Astrocyte of the cerebellum (primary cell): ENCODE measurements at places on chromosomes 3 and 15.
A peak's percentile ranks its signal among the peaks of the same experiment; 100 is the strongest.

- peak; percentile 79 for DNase-seq
Observed at GRCh38 chr3:16349986-16350596, 85.1 kb downstream of the OXNAD1 start.

DNA sequence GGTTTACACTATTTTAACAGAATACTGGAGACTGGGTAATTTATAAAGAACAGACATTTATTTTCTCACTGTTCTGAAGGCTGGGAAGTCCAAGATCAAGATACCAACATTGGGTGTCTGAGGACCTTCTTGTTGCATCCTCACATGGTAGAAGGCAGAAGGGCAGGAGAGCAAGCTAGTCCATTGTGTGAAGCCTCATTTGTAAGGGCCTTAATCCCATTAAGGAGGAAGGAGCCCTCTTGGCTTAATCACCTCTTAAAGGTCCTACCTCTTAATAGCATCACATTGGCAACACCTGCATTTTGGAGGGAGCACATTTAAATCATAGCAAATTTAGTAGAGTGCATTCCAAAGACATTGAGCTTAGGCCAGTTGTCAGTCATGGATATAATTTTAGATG, 26.2 kb downstream of the UBE2Q2 start:
- DNase-seq, result no peak

DNA sequence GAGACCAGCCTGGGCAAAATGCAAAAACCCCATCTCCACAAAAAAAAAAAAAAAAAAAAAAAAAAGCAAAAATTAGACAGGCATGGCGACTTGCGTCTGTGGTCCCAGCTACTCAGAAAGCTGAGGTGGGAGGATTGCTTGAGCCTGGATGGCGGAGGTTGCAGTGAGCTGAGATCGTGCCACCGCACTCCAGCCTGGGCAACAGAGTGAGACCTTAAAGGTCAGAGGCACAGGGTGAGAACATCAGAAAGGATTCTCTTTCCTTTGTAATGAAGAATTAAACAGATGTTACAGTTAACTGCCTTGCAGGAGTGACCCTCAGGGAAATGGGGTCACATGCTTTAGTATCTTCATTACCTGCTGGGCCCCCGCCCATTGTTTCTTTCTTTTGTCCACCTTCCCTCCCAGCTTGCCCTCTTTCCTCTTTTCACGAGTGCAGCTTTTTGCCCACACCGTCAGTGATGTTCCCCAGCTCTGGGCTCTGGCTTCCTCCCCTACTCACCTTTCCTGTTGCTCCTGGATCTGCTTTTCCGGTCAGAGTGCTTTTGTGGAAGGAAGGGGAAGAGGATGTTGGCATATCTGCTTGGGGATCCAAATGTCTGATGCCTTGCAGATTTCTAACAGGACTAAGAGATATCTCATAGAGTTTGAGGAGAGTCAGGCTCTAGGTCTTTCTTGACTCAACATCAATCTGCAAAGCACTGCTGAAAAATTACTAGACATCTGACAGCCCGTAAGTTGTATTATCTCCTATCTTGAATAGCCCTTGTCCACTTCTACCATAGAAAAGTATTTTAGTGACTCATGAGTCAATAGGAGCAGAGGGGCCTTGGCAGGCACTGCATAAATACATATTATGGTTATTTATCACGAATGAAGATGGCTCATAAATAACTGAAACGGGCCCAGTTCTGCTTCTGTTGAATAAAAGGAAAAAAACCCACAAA, 35.6 kb upstream of the NDUFB4 start:
- no peak for DNase-seq

DNA sequence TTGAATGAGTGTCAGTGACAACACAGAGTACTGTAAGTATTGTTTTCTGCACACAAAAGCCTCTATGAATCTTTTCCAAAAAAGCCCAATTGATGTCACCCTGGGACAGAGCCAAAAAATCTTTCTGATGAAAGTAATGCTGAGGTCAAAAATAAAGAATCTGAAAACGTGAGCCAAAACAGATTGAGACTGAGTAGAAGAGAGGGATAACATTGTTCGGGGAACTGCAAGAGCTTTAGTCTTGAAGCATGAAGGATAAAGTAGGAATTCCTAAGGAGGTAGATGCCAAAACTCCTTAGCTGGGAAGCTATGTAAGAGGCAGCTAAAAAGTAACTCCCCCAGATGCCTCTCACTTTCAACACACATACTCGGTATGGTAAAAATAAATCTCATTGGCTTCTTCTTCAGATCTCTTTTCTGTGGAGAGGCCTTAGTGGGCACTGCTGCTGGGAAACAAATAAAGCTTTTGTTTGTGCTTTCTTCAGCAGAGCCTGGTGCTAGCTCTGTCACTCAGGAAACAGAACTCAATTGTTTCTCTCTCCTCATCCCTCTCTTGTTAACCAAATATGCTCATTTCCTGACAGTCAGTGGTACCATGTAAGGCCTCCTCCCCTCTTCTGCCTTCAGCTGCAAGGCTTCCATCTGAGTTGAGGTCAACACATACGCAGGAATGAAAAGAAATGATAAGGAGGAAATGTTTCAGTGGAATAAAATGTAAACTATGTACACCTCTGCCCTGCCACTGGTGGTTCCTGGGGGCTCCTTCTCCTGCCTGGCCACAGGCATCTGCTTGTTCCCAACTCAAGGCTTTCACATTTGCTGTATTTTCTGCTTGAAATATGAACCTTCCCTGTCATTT, 58.1 kb downstream of the CD200 start:
- peak; percentile 92 for DNase-seq

- peak; percentile 71 for DNase-seq
Observed at GRCh38 chr3:150348500-150348899, 59.6 kb upstream of the TSC22D2 start.

GRCh38 chr15:42104095-42104891, 9.9 kb upstream of the PLA2G4D start:
- DNase-seq, result no peak

DNA sequence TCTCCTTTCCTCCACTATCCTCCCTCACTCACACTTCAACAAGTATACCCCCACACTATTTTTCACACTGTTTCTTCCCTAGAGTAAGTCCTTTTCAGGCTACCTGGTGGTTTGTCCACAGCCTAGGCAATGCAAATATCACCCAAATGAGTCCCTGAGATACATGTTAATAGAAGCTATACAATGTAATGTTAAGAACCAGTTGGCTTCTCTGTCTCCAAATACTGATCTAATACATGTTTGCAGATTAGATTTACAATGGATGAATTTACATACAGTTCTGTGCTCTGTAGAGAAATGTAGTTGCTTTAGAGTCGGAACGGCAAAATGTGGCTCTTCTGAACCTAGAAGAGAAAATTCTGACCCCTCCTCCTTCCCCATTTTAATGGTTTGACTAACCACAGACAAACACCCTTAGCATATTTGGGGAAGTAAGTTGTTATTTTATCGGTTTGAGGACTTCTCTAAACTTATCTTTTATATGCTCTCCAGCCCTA, 63.6 kb upstream of the MBNL1 start:
- no peak for DNase-seq

DNA sequence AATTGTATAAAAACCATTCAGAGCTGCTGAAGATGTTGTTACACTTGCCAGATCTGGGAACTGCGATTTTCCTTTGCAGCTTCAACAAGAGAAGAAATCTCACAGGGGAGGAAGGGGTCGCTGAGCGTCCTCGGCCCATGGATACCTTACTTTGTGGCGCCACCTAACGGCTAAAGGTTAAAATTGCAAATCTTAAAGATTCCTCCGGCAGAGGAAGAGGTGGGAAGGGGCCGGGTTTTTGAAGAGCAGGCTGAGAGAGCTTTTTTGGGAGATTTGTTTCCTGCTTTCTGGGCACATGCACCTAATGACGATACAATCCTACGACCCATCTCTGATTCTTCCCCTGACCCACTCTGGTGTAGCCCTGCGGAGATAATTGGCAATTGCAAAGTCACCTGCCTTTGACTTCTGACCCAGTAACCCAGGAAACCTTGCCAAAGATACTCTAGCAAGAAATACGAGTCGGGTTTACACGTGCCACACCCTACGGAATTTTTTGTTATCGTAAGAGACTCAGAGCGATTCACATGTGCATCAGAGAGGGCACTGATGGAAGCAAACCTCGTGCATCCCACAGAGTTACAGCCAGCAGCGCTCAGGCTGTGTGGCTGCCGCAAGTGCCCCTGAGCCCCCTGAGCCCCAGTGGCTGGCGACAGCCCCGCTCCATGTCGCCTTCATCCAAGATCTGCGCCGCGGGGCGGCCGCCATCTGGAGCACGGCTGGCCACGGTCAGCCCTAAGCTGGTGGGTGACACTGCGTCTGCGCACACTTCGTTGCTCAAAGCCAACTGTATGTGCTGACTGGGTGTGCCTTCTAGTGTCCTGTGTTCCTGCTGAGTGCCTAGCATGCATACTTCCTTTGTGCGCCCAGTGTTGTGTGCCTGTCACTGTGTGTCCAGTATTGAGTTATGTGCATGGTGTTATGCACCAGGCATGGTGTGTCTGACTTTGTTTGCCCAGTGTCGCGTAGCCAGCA, 55.2 kb upstream of the CHRNA7 start:
- DNase-seq, result peak; percentile 26

- DNase-seq, result no peak
Observed at GRCh38 chr3:123406598-123406997, 42.3 kb downstream of the ADCY5 start.
